ENCODE measurements at places on chromosomes 3 and 15.
A peak's percentile ranks its signal among the peaks of the same experiment; 100 is the strongest.

DNA sequence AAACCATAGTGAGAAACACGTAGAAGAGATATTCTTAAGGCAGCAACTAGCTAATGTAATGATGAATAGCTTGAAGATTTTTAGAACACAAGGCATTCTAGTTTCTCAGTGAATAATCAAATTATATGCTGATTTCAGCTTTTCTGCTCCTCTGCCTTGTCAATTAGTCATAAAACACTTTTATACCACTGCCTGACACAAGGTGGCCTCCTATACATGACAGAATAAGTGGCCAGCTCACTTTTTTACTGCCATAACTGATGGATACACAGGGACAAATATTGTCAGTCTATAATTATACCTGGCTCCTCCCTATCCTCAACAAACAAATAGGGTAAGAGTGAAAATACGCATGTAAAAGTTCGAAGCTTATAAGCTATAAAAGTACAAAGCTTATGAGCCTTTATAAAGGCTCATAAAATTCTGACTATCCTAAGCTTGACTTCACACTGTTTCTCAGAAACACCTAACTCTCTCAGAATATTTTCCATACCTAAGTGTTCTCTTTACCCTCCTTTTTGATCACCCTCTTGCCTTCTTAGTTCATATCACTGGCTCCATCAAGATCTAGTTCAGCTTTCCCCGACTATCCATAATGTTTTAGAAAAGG lies 81.6 kb downstream of the HERC1 start:
- no peak for DNase-seq

- DNase-seq, result no peak
These were observed 471.9 kb upstream of the FRG2C start for GRCh38 chr3:75192146-75192616.

DNA sequence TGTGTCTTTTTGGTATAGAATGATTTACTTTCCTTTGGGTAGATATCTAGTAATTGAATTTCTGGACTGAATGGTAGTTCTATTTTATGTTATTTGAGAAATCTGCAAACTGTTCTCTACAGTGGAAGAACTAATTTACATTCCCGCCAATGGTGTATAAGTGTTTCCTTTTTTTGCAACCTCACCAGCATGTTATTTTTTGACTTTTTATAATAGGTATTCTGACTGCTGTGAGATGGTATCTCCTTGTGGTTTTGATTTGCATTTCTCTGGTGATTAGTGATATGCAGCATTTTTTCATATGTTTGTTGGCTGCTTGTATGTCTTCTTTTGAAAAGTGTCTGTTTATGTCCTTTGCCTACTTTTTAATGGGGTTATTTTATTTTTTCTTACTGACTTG lies 607.2 kb downstream of the OTOL1 start:
- no peak for DNase-seq

DNA sequence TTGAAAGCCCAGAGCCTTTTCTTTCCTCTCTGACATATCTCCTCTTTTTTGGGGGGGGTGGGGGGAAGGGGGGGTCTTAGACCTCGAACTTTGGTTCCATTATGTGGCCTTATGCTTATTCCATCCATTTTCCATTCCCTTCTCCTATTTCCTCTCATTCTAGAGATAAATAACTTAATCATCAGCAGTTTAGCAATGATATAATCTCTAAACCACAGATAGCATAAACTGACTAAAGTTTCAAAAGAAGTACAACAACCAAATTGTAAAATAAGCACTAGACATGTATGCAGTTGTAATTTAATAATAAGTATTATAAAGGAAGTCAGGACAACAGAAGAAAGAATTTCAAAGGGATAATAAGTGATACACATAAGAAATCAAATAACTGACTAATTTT lies 64.5 kb downstream of the AQR start:
- DNase-seq, result no peak

- no peak for DNase-seq
These were observed 141.4 kb downstream of the TGFBR2 start for GRCh38 chr3:30747771-30748281.

DNA sequence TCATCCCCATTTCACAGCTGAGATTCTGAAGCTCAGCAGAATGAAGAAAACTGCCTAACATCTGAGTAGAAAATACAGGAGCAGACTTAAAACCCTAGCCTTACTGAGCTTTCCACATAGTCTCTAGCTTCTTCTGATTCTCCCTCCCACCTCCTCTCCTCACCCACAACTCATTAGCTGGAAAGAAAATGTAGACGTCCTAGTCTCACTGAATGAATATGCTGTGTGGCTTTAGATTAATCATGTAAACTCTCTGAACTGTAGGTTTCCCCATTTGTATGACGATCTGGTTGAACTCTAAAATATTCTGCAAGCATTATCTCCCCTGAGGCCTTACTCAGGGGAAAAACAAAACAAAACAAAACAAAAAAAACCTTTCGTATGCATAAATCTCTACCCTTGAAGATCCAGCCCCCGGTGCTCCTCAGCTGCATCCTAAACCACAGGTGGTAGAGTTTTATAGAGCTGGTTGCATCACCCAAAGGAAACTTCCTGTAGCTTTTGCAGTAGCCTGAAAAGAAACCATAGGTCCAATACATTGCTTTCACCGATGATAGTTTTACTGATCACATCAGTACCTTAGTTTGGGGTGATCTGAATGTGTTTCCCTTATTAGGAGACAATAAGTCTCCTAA lies 40.6 kb downstream of the FOXB1 start:
- DNase-seq, result no peak

- DNase-seq, result no peak
These were observed 502 bp downstream of the DPH3 start for GRCh38 chr3:16264174-16264707.

- peak; percentile 80 for DNase-seq
These were observed 51.8 kb downstream of the RGMA start for GRCh38 chr15:93036951-93037819.

GRCh38 chr15:99514306-99514705 lies 51.5 kb upstream of the MEF2A start:
- no peak for DNase-seq

DNA sequence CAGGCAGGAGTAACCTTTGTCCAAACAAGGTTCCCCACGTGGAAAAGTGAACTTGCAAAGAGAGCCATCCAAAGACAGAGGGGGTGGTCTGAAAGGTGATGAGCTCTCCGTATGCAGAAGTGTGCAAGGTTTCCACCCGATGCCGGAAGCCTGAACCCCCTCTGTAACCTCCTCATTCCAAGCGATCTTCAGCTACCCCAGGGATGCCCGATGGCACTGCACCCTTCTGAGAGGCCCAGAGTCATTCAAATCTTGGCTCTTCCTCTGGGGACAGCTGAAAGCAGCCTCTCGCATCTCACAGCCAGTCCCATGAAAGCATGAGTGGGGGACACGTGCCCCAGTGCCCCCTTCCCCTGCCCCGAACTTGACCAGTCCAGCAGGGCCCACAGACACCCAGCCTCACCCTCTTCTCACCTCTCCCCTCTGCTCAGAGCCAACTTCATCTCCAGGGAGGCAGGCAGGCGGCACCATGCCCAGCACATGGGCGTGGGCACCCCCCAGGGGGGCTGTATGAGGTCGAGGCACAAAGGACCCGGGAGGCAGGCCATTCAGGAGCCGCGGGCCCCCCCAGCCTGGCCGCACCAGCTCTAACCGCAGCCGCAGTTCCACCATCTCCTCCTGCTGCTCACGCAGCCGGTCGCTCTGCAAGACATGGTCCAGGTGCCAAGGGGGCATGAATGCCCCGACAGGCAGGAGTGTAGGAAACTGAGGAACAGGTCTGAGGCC lies 8.7 kb downstream of the KIF7 start:
- no peak for DNase-seq

DNA sequence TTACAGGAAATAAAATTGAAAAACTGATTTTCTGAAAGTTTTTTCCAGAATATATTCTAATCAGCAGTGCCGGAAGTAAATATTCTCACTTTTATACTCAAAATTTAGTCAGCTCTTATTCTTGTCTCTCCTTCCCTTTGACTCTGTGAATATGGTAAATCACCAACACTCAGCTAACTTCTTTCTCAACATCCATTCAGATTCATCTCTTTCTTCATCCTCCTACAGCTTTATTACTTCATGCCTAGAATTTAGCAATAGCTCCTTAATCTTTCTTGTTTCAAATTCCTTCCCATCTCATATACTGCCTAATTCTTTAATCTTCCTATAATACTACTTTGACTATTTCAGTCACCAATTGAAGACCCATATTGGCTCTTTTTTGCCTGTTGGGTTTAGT lies 67.9 kb downstream of the FGF7 start:
- DNase-seq, result no peak

DNA sequence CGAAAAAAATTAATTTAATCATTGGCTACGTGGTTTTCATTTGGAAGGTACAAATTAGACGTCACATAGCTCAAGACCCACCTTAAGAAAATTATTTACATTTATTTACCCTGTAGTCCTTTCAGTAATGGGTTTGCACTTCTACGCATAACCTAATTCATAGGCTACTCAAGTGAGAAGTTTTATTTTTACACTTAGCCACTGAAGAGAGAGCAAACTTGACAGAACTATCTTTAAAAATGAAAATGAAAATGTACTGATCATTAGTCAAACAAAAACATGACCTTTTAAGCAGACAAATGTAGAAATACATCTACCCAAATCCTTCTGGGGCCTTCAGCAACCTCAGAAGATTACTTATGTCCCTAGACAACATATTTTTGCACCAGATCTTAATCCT lies 269.4 kb upstream of the TTC14 start:
- DNase-seq, result no peak

DNA sequence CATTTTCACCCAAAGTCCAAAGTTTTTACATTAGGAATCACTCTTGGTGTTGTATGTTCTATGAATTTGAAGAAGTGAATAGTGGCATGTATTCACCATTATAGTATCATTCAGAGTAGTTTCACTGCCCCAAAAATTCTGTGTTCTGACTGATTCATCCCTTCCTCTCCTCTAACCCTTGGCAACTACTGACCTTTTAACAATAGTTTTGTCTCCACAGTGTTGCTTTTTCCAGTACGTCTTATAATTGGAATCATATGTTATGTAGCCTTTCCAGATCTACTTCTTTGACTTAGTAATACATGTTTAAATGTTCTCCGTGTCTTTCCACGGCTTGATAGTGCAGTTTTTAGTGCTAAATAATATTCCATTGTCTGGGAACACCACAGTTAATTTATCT lies 379.0 kb upstream of the SGO1 start:
- DNase-seq, result no peak

DNA sequence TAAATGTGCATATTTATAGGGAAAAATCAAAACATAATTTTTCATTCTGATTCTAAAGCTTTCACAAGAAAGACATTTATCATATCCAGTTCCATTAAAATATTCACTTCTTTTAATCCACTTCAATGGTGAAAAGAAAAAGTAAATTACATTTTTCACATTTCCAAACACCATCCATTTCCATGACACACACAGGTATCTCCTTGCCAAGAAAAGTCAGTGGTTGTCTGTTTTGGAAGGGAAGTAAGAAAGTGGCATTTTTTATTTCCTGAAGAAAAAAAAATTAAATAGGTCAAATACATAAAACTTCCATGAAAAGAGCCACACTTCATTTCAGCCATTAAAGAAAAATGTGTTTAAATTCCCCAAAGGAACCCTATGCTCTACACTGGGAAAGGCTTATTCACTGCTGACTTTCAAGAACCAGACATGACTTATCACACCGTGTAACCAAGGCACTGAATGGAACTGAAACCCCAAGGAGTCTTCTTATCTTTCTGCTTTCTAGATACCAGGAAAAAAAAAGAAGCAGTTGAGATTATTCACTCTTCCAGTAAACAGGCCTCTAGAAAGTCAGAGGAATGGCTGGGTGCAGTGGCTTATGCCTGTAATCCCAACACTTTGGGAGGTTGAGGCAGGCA lies 44.5 kb downstream of the OSBPL10 start:
- no peak for DNase-seq

DNA sequence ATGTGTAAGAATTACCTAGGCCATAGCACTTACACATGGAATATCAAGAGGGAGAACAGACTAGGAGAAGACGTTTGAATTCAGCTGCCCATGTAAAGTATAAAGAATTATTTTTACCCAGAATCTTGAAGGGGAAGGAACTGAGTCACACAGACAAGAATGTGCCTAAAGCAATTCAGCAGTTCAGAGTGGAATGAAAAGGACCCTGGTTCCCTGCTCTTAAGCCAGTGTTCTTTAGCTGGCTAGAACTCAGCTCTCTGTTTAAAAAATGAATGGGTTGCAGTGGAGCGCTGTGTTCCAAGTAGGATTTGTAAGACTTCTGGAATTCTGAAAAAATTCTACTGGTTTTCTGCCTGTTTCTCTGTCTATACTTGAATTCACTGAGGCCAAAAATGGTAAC lies 440.2 kb downstream of the LPP start:
- DNase-seq, result no peak

DNA sequence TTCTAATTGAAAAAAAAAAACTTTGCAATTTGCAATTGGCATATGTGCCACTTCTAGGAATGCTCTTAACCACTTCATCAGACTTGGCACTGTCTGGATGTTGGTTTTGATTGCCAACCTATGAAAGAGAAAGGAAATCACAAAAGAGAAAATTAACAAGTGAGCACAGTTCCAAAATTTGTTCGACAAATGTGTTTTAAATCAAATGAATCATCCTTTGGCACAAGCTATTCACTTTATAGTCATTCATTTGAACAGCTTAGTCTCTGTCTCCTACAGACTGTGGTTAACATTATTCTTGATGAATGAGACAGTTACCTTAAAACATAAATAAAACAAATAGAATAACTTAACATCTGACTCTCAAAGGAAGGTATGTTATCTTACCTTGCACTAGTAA lies 265.0 kb downstream of the EPHA3 start:
- no peak for DNase-seq

DNA sequence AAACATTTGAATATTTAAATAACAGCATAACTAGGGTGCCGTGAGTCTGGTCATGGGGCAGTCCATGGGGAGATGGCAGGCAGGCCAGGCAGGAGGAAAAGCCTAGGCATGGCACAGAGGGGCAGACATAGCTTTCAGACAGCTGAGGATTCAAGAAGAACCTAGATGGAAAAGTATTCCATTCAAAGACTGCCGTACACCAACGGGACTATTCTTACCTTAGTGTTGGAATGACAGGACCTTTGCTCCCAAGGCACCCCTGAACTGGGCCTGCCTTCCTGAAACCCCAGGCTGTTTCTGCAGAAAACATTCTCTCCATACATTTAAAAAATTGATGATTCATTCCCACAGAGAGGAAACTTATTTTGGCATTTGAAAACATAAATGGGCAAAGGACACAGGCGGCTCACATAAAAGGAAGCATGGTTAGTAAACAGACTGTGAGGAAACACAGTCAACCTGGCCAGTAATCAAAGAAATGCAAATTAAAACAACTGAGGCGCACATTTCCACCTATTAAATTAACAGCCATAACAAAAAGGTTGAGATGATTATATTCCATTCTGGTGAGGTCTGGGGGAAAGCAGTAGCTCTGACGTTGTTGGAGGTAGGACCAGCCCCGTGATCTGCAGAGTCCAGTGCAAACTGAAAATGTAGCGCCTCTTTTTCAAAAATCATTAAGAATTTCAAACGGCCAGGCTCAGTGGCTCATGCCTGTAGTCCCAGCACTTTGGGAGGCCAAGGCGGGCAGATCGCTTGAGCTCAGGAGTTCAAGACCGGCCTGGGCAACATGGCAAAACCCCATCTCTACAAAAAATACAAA lies 71.3 kb upstream of the SMAD3 start:
- no peak for DNase-seq
